Mucosa of gallbladder (tissue), 1 donor: ENCODE measurements at places on chromosomes 2 and 18. TPM values are rescaled to one million over a fixed set of nuclear protein-coding genes. Genes with fewer than 3 reads are reported as not detected.
A peak's percentile ranks its signal among the peaks of the same experiment; 100 is the strongest.

AKAIN1 gene
- not detected for total RNA-seq

GRCh38 chr18:51668101-51668500 is 470.6 kb upstream of the MEX3C start:
- peak; percentile 50 for DNase-seq

DNA sequence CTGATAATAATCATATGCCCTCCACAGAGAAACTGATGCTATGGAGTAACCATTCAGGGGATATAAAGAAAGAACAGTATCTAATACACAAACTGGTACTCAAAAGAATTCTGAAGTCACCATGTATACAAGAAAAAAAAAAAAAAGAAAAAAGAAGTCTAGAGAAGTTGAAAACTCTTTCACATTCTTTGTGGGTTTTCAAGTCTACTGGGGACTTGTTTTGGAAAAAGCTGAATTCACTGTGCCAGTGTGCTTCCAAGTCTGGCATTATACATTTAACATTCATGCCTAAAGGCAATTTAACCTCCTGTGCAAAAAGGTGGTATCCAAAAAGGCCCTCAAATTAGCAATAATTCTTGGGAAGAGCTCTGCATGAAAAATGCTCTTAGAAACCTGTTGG is 94.8 kb upstream of the ITGB6 start:
- no peak for DNase-seq

DNA sequence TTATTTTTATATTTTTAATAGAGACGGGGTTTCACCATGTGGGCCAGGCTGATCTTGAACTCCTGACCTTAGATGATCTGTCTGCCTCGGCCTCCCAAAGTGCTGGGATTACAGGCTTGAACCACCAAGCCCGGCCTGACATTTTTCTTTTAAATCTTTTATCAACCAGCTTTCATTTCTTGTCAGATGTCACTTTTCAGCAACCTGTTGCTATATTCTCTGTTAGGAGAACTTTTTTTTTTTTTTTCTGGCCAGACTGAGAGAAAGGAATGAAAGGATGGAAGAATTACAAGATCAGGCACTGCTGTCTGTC is 146.3 kb downstream of the TGIF1 start:
- DNase-seq, result no peak

- DNase-seq, result no peak
Measured at GRCh38 chr2:42974169-42974720, 181.9 kb upstream of the HAAO start.
